Gastrocnemius medialis (tissue), 4 donors: ENCODE measurements at places on chromosomes 12 and 14. TPM values are rescaled to one million over a fixed set of nuclear protein-coding genes. Genes with fewer than 3 reads are reported as not detected.
A peak's percentile ranks its signal among the peaks of the same experiment; 100 is the strongest.

- H3K4me3 ChIP-seq = no peak overlapping the region
- no peak overlapping the region for H3K27ac ChIP-seq
- H3K36me3 ChIP-seq = no peaks in the 10 kb centered on the region
- H3K27me3 ChIP-seq = no peaks in the 10 kb centered on the region
- H3K4me1 ChIP-seq = peaks cover 6% of the 10 kb centered on the region
Measured at GRCh38 chr12:48991247-48992050, 7.7 kb downstream of the DDN start.

GRCh38 chr12:99042226-99042625 is 397.1 kb downstream of the APAF1 start:
- no peaks in the 10 kb centered on the region for H3K4me1 ChIP-seq
- no peak overlapping the region for H3K4me3 ChIP-seq
- no peak for DNase-seq
- no peak overlapping the region for H3K27ac ChIP-seq
- no peaks in the 10 kb centered on the region for H3K27me3 ChIP-seq
- H3K36me3 ChIP-seq = no peaks in the 10 kb centered on the region

GRCh38 chr14:22313172-22313801 is 275.7 kb downstream of the DAD1 start:
- DNase-seq = no peak
- H3K27me3 ChIP-seq = no peaks in the 10 kb centered on the region
- H3K27ac ChIP-seq = no peak overlapping the region
- H3K4me1 ChIP-seq = no peaks in the 10 kb centered on the region
- no peaks in the 10 kb centered on the region for H3K36me3 ChIP-seq
- no peak overlapping the region for H3K4me3 ChIP-seq

GRCh38 chr12:113641426-113642030 is 169.9 kb upstream of the LHX5 start:
- no peaks in the 10 kb centered on the region for H3K4me1 ChIP-seq
- H3K27ac ChIP-seq = no peak overlapping the region
- H3K4me3 ChIP-seq = no peak overlapping the region
- peaks cover 24% of the 10 kb centered on the region for H3K27me3 ChIP-seq
- no peak for DNase-seq

GRCh38 chr12:104425614-104426013 is 31.1 kb upstream of the CHST11 start:
- H3K4me3 ChIP-seq = no peak overlapping the region
- no peaks in the 10 kb centered on the region for H3K4me1 ChIP-seq
- H3K36me3 ChIP-seq = no peaks in the 10 kb centered on the region
- no peaks in the 10 kb centered on the region for H3K27me3 ChIP-seq

GRCh38 chr12:89649820-89650219 is 58.8 kb downstream of the ATP2B1 start:
- H3K27me3 ChIP-seq = no peaks in the 10 kb centered on the region
- no peak overlapping the region for H3K4me3 ChIP-seq
- H3K27ac ChIP-seq = no peak overlapping the region

DNA sequence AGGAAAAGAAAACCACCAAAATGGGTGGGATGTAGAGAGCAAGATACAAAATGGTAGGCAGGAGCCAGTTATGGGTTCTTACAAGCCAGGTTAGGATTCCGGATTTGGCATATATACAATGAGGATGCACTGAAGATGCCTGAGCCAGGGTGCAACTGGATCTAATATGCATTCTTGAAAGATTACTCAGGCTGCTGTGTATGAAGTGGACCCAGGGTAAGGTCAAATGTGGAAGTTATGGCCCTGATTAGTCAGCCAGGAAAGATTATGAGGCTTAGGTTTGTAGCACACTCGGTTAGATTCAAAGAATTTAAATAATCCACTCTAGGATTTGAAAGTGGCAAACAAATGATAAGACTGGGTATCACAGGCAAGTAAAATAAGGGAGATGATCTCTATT is 1750.7 kb upstream of the FLRT2 start:
- no peaks in the 10 kb centered on the region for H3K4me1 ChIP-seq
- DNase-seq = no peak
- H3K4me3 ChIP-seq = no peak overlapping the region
- no peak overlapping the region for H3K27ac ChIP-seq

- H3K4me1 ChIP-seq = no peaks in the 10 kb centered on the region
- H3K27me3 ChIP-seq = no peaks in the 10 kb centered on the region
- DNase-seq = no peak
- H3K36me3 ChIP-seq = no peaks in the 10 kb centered on the region
- no peak overlapping the region for H3K27ac ChIP-seq
Measured at GRCh38 chr12:114092981-114093380, 126.9 kb upstream of the RBM19 start.

DNA sequence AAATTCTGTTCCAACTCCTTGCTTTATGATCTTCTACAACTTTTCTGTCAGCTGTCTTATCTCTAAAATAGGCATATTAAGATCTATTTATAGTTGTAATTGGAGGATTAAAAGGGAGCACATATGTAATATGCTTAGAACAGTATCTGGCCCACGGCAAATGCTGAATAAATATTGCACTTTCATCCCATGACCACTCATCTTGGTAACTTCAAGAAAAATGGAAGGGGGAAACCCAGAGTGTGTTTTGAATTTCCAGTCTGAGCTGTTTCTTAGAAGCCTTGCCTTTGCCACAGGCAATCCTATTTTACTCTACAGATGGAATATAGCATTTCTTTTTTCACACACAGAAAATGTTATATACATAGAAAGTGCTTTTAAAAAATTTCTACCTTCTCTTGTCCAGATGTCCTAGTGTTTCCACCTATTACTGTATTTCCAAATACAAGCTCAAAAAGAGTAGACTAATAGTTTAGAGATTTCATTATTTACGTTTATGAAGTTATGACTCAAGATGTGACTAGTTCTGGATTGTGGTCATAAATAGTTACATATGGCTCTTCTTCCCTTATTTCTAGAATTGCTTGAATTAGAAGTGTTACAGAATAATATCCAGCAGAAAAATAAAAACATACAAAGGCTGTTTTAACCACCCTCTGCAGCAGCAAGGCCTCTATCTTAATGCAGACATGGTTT is 6.2 kb upstream of the STXBP6 start:
- H3K27ac ChIP-seq = no peak overlapping the region
- DNase-seq = no peak

GRCh38 chr14:64825509-64825908 is 54.2 kb downstream of the SPTB start:
- H3K27ac ChIP-seq = peak overlapping the region; percentile 98
- H3K36me3 ChIP-seq = no peaks in the 10 kb centered on the region
- peak overlapping the region; percentile 32 for H3K4me3 ChIP-seq
- peak; percentile 95 for DNase-seq
- peaks cover 79% of the 10 kb centered on the region for H3K4me1 ChIP-seq

DNA sequence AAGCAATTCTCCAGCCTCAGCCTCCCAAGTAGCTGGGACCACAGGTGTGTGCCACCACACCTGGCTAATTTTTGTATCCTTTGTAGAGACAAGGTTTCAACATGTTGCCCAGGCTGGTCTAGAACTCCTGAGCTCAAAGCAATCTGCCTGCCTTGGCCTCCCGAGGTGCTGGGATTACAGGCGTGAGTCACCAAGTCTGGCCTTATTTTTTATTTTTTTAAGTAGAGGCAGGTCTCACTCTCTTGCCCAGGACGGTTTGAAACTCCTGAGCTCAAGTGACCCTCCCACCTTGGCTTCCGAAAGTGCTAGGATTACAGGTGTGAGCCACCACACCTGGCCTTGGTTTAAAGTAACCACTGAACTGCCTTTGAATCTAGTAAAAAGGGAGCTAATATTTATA is 56.8 kb downstream of the SPPL3 start:
- no peak overlapping the region for H3K4me3 ChIP-seq
- H3K27ac ChIP-seq = peak overlapping the region; percentile 86
- DNase-seq = no peak
- no peaks in the 10 kb centered on the region for H3K27me3 ChIP-seq
- H3K36me3 ChIP-seq = no peaks in the 10 kb centered on the region

- no peaks in the 10 kb centered on the region for H3K4me1 ChIP-seq
- H3K27ac ChIP-seq = no peak overlapping the region
Measured at GRCh38 chr14:100546051-100546443, 41.2 kb downstream of the BEGAIN start.

DNA sequence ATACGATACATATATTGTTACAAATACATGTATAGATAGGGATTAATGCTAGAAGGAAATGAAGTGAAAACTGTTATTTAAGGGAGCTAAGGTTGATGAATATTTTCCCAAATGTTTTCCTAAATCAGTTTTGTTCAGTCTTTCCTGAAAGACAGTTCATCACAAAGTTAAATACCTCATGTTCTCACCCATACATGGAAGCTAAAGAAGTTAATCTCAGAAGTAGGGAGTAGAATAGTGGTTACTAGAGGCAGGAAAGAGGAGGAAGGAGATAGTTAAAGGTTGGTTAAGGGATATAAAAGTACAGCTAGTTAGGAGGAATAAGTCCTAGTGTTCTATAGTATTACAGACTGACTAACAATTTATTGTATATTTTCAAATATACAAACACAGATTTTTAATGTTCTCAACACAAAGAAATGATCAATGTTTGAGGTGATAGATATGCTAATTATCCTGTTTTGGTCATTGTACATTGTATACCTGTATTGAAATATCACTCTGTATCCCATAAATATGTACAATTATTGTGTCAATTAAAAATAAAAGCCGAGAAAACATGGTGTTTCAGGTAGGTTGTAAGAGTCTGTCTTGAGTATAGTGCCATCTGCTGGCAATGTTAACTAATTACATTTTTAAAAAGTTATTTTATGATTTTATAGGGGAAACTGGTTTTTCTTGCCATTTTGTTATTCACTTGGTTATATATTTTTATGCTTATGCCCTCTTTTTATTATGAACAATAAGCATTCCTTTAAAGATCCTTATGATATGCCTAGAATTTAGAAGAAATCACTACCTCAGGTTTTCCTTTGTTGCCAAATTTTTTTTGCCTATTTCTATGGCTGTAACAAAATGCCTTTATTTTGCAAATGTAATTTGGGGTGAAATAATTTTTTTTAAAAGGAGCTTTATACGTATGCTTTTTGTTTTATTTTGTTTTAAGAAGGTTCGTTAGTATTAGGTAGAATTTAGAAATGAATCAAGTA is 26.9 kb downstream of the ZDHHC17 start:
- no peaks in the 10 kb centered on the region for H3K27me3 ChIP-seq
- no peak overlapping the region for H3K4me3 ChIP-seq
- H3K4me1 ChIP-seq = peaks cover 40% of the 10 kb centered on the region
- no peaks in the 10 kb centered on the region for H3K36me3 ChIP-seq
- DNase-seq = no peak

GRCh38 chr14:31510222-31510621 is 22.4 kb upstream of the GPR33 start:
- no peak overlapping the region for H3K27ac ChIP-seq
- no peak for DNase-seq
- H3K27me3 ChIP-seq = no peaks in the 10 kb centered on the region
- no peak overlapping the region for H3K4me3 ChIP-seq
- no peaks in the 10 kb centered on the region for H3K4me1 ChIP-seq
- H3K36me3 ChIP-seq = no peaks in the 10 kb centered on the region

DNA sequence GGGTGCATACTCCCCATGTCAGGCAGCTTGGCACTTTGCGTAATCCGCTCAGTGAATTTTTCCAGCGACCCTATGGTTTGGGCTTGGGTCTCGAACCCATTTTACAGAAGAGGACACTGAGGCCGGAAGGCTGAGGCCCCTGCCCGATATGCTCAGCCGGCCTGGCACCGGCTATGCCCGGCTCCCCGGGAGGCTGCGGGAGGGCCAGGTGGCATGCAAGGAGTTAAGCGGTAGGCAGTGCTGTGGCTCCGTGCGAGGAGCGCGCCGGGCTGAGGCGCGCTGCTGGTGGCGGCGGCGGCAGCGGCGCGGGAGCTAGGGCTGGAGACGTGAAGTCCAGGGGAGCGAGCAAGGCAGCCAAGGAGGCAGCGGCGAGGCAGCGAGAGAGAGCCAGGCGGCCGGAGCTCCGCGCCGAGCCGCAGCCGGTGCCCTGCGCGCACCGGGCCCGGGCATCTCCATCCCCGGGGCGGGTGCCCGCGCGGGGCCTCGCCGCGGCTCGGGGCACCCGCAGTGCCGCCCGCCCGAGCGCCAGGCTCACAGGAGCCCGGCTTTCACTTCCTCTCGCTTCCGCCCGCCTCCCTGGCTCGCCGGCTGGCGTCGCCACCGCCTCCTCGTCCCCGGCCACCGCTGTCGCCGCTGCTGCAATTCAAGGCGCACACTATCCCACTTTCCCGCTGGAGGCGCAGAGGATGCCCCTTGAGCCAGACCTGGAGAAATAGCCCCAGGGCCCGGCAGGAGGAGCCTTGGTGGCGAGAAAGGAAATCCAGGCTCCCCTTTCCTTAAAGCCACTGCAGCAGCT is at the start of gene WSCD2:
WSCD2 (plus strand) TSS at position 272 of the 796 bp plus-strand sequence. CDS start 66,545 bp downstream, outside the sequence.
- peaks cover 48% of the 10 kb centered on the region for H3K27me3 ChIP-seq
- no peak for DNase-seq
- no peaks in the 10 kb centered on the region for H3K4me1 ChIP-seq

- no peaks in the 10 kb centered on the region for H3K4me1 ChIP-seq
- H3K36me3 ChIP-seq = no peaks in the 10 kb centered on the region
- H3K27ac ChIP-seq = no peak overlapping the region
- DNase-seq = no peak
- H3K27me3 ChIP-seq = no peaks in the 10 kb centered on the region
Measured at GRCh38 chr14:100143934-100144333, 15.5 kb downstream of the DEGS2 start.

- no peak for DNase-seq
- H3K36me3 ChIP-seq = no peaks in the 10 kb centered on the region
- no peaks in the 10 kb centered on the region for H3K4me1 ChIP-seq
- no peak overlapping the region for H3K27ac ChIP-seq
- H3K27me3 ChIP-seq = no peaks in the 10 kb centered on the region
Measured at GRCh38 chr14:91624757-91625156, 107.1 kb downstream of the CATSPERB start.

DNA sequence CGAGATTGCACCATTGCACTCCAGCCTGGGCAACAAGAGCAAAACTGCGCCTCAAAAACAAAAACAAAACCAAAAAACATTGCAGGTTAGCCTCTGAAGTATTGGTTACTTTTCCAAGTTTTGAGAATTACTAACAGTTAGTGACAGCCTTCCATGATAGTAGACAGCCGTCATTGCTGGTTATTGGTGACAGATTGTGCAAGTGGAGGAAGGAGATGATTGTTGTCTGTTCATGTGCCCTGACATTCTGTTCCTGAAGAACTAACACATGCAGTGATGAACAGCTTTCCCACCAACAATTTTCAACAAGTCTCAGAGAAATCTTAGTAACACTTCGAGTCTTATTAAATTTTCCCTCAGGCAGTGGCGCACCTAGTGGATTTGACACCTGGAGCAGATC is 89.3 kb upstream of the NAP1L1 start:
- H3K4me3 ChIP-seq = no peak overlapping the region
- no peaks in the 10 kb centered on the region for H3K36me3 ChIP-seq
- no peak overlapping the region for H3K27ac ChIP-seq
- no peaks in the 10 kb centered on the region for H3K27me3 ChIP-seq
- no peak for DNase-seq

KRT78 gene
- total RNA-seq = not detected

WASHC4 gene
- total RNA-seq = 23.6 TPM

HVCN1 gene
- total RNA-seq = 5.5 TPM

SMIM41 gene
- total RNA-seq = not detected

YY1 gene
- total RNA-seq = 45.9 TPM

PKP2 gene
- 3.5 TPM for total RNA-seq

EMP1 gene
- 55.9 TPM for total RNA-seq

KLRG1 gene
- total RNA-seq = 1.8 TPM

ING4 gene
- total RNA-seq = 14.0 TPM

BDKRB2 gene
- 0.71 TPM for total RNA-seq
